ENCODE measurements at places on chromosomes 5 and 9.
A peak's percentile ranks its signal among the peaks of the same experiment; 100 is the strongest.

DNA sequence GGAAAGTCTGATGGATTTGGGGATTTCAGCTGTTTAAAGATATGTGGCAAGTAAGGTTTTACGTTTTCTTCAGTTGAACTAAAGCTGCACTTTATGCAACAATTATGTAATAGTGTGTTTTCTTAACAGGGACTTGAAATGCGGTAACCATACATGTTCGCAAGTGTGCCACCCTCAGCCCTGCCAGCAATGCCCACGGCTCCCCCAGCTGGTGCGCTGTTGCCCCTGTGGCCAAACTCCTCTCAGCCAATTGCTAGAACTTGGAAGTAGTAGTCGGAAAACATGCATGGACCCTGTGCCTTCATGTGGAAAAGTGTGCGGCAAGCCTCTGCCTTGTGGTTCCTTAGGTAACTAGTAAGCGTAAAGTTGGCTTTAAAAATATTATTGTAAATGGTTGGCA lies 28.5 kb downstream of the NFX1 start:
- ATAC-seq = no peak

DNA sequence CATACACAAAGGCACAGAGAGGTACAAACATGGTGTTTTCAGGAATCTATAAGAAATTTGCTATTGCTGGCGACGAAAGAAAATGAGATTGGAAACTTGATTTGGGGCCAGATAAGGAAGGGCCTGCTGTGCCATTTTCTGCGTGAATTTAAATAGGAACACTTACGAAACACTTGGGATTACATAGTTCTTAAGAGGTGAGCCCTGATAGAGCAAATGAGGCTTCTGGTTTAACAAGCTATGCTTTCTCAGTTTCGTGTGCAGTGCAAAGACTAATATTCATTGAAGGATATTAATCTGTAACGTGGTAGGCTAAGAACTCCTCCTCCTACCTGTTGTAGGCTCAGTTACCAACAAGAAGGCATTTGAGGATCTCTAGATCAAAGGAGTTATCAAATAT lies 93.1 kb downstream of the CDK5RAP2 start:
- no peak for ATAC-seq

DNA sequence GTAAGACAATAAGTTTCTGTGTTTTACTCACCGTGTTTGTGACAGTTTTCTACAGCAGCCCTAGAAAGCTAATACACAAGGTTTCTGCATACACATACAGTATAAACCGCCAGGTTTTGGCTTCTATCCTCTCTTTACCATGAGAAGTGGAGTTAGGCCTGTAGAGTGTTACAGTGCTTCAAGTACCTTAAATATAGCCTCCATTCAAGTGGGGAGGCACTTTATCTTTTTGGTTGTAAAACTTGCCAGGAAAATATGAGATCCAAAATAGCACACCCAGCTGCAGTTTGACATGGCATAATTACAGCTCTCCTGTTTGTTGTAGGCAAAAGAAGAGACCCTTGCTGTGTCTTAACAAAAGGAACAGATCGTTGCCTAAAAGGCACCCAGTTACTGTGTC lies 90.3 kb upstream of the PTPN3 start:
- ATAC-seq = no peak

DNA sequence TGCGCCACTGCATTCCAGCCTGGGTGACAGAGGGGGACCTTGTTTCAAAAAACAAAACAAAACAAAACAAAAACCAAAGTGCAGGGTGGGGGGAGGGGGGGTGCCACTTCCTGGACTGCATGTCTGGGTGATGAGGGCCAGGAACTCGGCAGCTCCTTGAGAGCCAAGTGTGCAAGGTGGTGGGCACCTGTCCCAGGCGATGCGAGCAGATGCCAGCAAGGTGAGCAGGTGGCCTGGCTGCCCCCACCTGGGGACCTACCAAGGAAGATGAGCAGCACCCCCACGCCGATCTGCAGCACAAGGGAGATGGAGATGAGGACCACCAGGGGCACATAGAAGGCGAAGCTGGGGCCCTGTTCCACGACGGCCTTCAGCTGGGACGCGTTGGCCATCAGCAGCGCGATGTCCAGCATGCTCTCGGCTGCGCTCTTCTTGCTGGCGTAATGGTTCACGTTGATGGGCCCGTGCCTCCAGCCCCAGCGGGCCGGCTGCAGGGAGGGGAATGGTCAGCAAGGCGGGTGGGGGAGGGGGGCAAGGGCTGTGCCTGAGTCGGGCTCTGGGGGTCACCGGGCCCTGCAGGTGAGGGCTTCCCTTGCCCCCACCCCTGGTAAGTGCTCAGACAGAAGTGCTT lies 7.8 kb downstream of the NINJ1 start:
- no peak for ATAC-seq

DNA sequence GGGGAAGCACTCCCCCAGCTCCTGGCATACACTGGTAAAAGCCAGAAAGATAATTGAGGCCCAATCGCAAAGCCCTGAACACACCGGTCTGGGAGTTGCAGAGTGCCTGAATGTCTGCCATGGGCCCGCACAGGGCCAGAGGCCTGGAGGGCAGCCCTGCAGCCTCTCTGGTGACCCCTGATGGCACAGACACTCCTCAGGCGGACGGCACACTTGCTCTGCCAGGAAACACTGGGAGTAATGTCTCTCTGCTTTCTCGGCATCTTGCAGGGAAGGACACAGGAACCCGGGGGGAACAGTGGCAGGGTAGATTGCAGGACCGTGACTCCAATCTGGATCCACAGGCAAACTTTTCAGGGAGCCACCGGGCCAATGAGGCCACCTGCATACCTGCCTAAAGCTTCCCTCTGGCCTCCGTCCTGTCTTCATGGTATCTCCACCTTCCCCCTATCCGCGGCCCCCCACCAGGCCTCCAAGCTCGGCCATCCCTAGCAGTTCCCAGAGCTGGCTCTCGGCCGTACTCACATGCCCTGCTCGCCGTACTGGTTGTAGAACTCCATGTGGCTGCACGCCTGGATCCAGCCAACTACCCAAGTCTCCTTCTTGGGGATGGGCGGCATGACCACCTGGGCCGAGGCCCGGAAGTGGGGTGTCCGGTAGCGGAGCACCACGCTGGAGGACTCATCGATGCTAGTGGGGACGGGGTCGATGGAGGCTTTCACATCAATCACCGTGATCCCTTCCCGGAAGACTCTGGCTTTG lies 797 bp downstream of the FAM78A start:
- no peak for ATAC-seq

- no peak for ATAC-seq
These were observed 323.4 kb downstream of the CSNK1G3 start for GRCh38 chr5:123835421-123835820.

- ATAC-seq = no peak
These were observed 108.8 kb downstream of the PRKACG start for GRCh38 chr9:68905129-68905528.

- no peak for ATAC-seq
These were observed 2.5 kb downstream of the RNF145 start for GRCh38 chr5:159206818-159207217.

GRCh38 chr5:138743484-138743883 lies 9.7 kb upstream of the CTNNA1 start:
- no peak for ATAC-seq

GRCh38 chr9:84371737-84372136 lies 31.2 kb upstream of the SLC28A3 start:
- no peak for ATAC-seq

DNA sequence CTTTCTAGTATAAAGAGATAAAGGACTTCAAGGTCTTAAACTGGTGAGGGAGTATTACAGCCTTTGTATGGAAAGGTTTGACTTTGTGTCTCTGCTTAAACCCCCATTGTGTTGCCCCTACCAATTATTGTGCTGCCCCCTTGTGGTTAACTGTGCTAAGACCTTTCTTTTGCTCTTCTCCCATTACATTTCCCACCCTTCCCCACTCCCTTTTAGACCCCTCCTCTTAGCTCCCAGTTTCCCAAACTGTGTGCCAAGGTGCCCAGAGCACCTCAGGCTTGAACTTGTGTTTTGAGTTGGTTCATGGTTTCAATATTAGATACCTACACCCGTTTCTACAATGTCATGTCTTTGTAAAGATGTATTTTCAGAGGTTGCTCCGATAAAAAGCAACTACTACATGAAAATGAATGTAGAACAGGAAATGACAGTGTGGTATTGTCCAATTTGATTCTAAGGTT lies 2.9 kb downstream of the JAK2 start:
- ATAC-seq = no peak

GRCh38 chr5:143695941-143696340 lies 116.0 kb upstream of the HMHB1 start:
- no peak for ATAC-seq

DNA sequence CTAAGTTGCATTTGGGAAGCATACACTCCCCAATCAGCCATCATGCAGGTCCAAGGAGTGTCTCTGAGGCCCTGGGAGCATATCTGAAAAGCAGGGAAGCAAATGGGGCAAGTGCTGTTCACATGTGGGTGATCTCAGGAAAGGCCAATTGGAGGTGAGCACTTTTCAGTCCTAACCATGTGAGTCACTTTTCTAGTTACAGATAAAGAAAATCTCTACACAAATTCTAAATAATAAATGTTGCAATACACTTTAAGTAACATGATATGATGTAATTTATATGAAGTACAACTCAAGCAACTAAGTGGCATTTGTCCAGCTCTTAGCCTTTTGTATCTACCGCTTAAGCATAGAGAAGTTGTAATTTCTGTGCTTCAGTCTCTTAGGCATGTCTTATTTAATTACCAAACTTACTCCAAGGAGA lies 18.4 kb downstream of the ADAMTS16 start:
- no peak for ATAC-seq

- ATAC-seq = peak; percentile 15
These were observed 826 bp downstream of the GPRIN1 start for GRCh38 chr5:176608937-176609723.

GRCh38 chr9:122100756-122101155 lies 7.6 kb upstream of the TTLL11 start:
- no peak for ATAC-seq

- no peak for ATAC-seq
These were observed 149.6 kb downstream of the SNX18 start for GRCh38 chr5:54667136-54667535.

GRCh38 chr5:135441919-135442318 lies 5.2 kb downstream of the DCANP1 start:
- no peak for ATAC-seq

DNA sequence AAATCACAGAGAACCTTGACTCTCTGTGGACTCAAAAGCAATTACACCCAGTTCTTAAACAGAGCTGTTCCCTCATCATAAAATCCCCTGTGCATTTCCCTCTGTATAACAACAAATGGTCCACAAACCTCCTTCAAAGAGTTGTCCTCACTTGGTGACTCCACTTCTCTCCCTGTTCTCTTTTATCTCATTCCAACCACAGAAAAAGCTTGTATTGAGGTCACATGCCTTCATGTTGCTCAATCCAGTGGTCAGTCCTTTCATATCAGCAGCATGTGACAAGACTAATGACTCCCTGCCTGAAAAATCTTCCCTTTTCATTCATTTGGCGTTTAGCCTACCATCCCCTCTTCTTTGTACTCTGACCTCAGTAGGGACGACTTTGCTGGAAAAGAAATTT lies 158.0 kb downstream of the DEPDC1B start:
- no peak for ATAC-seq

GRCh38 chr9:104138243-104138868 lies 44.2 kb downstream of the SMC2 start:
- ATAC-seq = no peak

DNA sequence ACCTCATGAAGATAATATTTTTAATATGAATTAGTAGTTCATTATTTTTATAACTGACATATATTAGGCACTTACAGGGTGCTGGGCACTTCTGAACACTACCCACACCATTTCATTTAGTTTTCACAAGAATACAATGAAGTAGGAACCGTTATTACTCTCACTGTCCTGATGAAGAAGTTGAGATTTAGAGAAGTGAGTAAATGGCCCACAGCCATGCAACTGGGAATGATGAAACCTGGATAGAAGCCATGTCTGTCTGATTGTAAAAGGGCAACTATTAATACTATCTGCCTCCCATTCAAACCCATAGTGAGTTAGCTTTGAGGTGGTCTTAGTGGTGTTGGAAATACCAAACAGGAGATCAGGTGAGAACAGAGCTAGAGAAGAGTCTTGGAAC lies 29.6 kb upstream of the OTULINL start:
- ATAC-seq = no peak

DNA sequence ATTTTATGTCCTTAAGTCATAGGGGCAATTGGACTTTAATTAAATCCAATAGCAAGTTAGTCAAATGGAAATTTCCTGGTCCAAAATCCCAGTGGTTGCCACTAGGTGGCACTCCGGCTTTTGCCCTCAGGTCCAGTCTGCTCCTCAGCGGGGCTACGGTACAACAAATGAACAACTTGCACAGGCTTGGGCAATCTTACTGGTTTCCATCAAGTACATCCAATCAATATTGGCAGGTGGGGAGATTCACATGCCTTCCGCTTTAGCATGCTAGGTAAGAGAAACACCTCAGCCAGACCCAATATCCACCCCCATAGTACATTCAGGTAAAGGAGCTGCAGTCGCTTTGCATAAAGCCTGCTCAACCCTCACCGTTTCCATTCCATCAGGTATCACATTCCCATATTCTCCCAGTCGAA lies 6.3 kb upstream of the MXD3 start:
- ATAC-seq = peak; percentile 76

GRCh38 chr9:116687754-116688135 lies 640 bp downstream of the TRIM32 start:
- ATAC-seq = peak; percentile 28

GRCh38 chr5:124599028-124599973 lies 147.1 kb downstream of the ZNF608 start:
- ATAC-seq = peak; percentile 62

- ATAC-seq = peak; percentile 27
These were observed 12.9 kb downstream of the RGMB start for GRCh38 chr5:98786191-98786853.

DNA sequence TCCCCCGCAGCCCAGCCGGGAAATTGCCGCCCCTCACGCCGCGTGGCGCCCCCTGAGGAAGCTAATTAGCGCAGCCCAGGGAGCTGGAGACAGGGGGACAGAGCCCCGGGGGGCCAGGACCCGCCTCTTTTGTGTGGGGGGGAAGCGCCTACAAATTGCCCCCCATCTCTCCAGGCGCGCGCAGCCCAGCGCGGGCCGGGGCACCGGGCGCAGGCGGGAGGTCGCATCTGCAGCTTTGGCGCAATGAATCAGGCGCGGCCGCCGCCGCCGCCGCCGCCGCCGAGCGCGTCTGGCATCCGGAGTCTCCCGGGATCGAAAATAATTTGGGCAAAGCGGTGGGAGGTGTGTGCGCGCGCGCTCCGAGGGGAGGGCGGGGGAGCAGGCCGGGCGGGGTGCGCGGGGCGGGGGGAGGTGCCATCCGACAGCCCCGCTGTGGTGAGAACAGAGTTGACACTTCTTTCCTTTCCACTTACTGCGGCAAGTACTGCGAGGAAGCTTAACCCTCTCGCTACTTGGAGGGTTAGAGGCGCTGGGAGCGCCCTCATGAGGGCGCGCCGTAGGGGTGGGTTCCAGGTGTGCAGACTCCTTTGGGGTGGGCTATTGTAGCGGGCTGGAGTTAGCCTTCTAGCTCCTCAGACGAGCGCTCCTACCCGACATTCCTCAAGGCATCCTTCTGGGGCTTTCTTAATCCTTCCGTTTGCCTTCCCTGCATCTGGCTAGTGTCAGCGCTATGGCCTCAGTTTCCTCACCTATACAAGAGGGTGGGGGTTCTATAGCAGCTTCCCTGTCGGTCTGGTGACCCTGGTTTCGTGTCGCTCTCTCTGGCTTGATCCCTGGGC lies 63.1 kb downstream of the CXXC5 start:
- ATAC-seq = peak; percentile 14

GRCh38 chr9:136956604-136957003 lies 4.5 kb downstream of the LCN12 start:
- ATAC-seq = no peak
